Nephron progenitor cell (in vitro differentiated cells): ENCODE measurements at places on chromosomes 7 and 10.
A peak's percentile ranks its signal among the peaks of the same experiment; 100 is the strongest.

GRCh38 chr7:68787566-68787965 lies 810.7 kb upstream of the AUTS2 start:
- peak; percentile 48 for DNase-seq

GRCh38 chr10:114545819-114546218 lies 112.3 kb downstream of the ABLIM1 start:
- no peak for DNase-seq

- DNase-seq, result no peak
Observed at GRCh38 chr7:142855756-142856564, 1.1 kb downstream of the EPHB6 start.

- DNase-seq, result no peak
Observed at GRCh38 chr10:364267-364775, 229.1 kb downstream of the ZMYND11 start.

- no peak for DNase-seq
Observed at GRCh38 chr7:20236790-20237189, 19.6 kb upstream of the MACC1 start.

- DNase-seq, result no peak
Observed at GRCh38 chr10:99143011-99143410, 92.6 kb downstream of the HPSE2 start.

DNA sequence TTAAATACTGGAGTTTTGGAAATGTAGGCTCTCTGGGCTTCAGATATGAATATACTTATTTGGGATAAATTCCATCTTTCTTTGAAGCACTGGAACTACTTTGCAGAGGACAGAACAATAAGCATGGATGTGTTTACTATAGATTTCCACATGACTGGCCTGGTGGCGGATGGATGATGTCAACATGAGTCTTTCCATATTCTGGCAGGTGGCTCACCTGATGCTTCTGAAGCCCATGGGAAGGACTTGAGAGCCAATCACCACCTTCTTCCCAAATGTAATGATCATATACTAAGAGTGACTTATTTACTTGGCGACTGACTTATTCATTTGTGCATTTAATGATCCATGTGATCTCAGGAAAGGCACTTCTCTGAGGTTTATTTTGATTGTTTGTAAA lies 110.5 kb downstream of the FANK1 start:
- no peak for DNase-seq

GRCh38 chr10:18340496-18341051 lies 200.3 kb downstream of the CACNB2 start:
- no peak for DNase-seq

DNA sequence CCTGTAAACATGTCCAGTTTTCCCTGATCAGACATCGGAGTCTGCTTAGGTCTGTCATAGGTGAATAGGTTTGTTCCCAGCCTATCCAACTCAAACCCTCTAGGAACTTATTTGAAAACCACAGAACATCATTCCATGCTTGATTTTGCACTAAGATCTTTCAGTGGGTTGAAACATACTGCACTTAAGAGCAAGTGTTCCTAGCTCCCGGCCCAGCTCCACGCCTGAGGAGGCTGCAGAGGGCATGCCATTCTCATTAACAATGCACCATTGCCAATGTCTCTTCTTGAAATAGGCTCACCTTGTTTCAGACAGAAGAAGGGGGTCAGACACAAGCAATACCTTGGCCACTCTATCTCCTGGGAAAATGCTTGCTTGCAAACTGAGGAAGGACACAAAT lies 78.0 kb upstream of the EGR2 start:
- DNase-seq, result no peak

GRCh38 chr7:13532028-13532753 lies 457.3 kb downstream of the ETV1 start:
- DNase-seq, result no peak

GRCh38 chr10:126021833-126022500 lies 125.6 kb downstream of the FANK1 start:
- no peak for DNase-seq

GRCh38 chr10:112456533-112456932 lies 9.5 kb downstream of the VTI1A start:
- DNase-seq, result no peak

GRCh38 chr7:2619116-2619515 lies 12.7 kb upstream of the TTYH3 start:
- no peak for DNase-seq

GRCh38 chr7:2954433-2954853 lies 89.2 kb downstream of the CARD11 start:
- DNase-seq, result no peak

DNA sequence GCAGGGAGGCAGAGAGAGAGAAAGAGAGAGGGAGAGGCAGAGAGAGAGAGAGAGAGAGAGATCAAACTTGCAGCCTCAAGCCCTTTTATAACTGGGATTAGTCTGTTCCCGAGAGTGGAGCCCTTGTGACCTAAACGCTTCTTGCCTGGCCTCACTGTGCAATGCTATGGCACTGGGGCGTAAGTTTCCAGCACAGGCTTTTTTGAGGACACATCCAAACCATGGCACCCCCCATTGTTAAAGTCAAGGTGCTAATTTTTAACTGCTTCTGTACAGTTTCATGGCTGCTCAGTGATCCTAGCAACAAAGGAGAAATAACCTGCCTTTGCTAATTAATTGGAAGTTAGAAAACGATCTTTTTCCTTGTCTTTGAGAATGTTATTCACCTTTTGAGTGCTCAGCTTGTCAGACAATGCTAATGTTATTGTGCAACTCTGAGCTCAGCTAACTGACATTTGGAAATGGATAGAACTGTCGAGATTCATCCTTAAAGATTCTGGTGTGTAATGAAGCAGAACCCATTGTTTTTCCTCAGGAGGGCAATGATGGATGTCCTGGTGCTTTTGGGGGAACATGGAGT lies 268.4 kb downstream of the GLRX3 start:
- DNase-seq, result no peak

DNA sequence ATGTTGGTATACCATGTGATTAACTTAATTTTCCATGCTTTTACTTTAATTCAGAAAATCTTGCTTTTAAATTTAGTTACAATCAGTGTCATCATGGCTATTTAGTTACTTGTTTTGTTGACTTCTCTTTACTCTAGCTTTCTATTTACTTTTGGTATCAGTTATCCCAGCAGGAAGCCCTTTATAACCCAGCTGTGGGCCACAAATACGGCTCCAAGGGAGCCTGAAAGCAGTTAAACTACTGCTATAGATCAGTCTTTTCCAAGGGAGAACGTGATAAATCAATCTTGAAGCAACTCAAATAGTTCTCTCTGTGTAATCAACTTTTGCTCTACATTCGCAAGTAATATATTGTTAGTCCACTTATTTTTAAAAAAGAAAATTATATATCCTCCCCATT lies 287.4 kb downstream of the CACNA2D1 start:
- DNase-seq, result peak; percentile 42

- no peak for DNase-seq
Observed at GRCh38 chr10:127813290-127813689, 76.3 kb downstream of the FOXI2 start.
